Left renal cortex interstitium (tissue), 4 donors: ENCODE measurements at places on chromosomes 6 and 20.
A peak's percentile ranks its signal among the peaks of the same experiment; 100 is the strongest.

- DNase-seq, result no peak
These were observed 65.1 kb upstream of the PLEKHG1 start for GRCh38 chr6:150534553-150534952.

DNA sequence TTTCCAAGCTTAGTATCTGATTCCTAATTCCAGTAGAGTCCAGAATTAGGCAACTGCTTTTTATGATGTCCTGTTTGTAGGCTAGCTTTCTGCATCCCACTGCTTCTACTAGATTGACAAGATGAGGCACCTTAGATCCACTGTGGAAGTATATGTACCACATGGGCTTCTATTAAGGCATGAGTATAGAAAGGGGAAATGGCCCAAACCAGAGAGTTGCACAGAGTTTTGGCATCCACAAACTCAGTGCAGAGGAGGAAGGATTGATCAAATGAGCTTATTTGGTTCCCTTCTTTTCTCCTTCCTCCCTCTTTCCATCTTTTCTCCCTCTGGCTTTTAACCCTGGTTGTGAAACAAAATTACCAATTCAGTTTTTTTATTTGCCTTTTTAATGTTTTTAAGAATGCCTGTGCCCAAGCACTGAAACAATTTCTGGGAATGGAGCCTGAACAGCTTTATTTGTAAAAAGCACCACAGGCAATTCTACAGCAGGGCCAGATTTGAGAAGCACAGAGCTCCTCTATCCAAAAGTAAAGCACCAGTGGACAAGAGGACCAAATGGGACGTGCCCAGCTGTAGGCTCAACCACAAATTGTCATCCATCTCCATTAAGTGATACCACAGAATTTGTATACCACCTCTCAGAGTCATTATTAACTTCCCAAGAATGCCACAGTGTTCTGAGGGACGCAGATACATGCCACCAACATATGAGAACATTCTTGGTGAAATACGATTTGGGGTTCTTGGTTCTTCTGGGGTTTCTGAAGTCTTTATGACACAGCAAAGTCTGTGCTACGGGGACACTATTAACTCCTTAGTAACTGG lies 969.1 kb downstream of the KIF16B start:
- no peak for DNase-seq

- no peak for DNase-seq
These were observed 949 bp downstream of the TXLNB start for GRCh38 chr6:139290787-139291311.

GRCh38 chr6:168147205-168147738 lies 68.3 kb upstream of the FRMD1 start:
- DNase-seq, result no peak

- DNase-seq, result no peak
These were observed 465.0 kb upstream of the HSF2 start for GRCh38 chr6:121934451-121934850.

- no peak for DNase-seq
These were observed 50.5 kb upstream of the SCAF8 start for GRCh38 chr6:154682633-154683125.

DNA sequence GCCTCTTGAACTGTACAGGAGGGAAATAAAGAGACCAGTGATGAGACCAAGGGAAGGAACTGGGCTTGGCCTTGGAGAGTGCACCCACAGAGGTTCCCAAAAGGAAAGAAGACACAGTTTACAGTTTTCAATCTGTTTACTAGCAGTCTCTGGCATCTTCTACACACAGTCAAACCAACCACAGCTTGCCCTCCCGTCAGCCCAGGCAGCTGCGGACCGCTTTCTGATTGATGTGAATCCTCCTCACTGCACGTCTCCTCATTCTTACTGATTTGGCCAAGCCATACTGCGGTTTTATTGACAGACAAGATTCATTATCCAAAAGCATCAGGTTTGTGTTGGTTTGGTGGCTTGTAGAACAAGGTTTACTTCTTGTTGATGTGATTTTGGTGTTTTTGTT lies 104.5 kb upstream of the ASF1A start:
- no peak for DNase-seq

DNA sequence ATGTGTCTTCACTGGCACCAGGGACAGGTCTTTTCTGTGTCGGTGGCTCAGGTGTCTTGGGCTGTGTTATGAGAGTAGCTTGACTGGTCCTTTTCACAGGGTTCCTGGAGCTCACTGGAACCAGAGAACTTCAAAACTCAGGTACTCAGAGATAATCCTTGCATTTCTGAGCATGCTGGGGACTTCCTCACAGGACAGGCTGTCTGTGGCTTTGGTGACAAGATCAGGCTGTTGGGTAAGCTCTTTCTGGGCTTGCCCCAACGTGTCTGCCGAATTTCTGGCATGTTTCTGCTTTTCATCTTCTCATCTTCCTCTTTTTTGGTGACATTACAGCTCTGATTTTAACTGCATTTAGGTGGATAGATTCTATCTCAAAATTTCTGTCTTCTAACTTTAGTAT lies 270.0 kb downstream of the CDH26 start:
- no peak for DNase-seq

DNA sequence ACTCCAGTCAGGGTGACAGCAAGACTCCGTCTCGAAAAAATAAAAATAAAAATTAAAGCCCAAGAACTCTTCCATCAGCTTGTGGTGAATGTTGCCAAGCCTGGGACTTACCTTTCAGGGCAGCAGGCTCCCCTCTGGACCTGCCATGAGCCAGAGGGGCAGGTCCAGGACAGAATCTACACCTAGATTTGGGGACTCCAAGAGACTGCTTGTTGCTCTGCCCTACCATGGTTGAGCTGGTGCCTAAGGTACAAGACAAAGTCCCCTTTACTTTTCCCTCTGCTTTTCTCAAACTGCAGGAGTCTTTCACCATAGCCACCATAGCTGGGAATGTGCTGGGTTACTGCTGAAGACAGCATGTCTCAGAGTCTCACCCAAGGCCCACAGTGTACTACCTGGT lies 9.2 kb downstream of the C6orf15 start:
- DNase-seq, result no peak

DNA sequence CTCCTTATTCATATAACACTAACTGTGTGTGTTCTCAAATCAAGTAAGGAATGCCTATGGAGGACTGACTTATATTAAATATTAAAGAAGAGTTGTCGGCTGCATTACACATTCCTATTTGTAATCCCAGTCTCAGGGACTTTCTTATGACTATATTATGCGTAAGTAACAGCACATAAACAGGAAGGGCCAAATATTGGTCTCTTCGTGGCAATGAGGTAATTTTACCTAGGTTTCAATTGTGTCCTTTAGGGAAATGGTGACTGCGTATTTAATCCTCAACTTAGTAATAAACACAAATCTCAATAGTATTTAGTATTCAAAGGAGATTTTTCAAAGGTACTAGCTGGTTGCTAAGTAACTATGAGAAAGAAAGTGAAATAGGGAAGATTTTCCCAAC lies 22.8 kb upstream of the EPM2A start:
- DNase-seq, result no peak

GRCh38 chr20:34883087-34883688 lies 6.8 kb downstream of the ACSS2 start:
- DNase-seq, result no peak

GRCh38 chr6:22828179-22829062 lies 259.1 kb downstream of the HDGFL1 start:
- peak; percentile 79 for DNase-seq

- DNase-seq, result no peak
These were observed 72.4 kb downstream of the BACH2 start for GRCh38 chr6:90224196-90224595.

GRCh38 chr6:37170273-37171200 lies 585 bp downstream of the PIM1 start:
- DNase-seq, result peak; percentile 41

DNA sequence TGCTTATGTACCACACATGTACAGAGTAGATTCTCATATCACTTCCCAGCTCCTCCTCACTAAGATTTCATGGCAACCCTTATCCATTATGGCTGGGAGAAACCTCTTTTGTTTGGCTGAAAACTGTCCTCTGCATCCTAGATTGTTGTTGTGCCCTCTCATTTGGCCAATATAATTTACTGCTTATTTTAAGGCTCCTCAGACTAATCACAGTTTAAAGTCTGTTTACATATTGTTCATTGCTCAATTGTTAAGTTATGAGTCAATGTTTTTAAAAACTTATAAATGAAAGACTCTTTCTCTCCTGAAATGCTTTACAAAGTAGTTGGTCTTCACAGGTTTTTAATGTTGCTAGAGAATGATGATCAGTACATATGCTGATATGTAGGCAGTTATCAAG lies 57.3 kb downstream of the FAM83B start:
- no peak for DNase-seq

- no peak for DNase-seq
These were observed 11.0 kb downstream of the TBPL1 start for GRCh38 chr6:133964052-133964451.

GRCh38 chr20:7691647-7692269 lies 248.5 kb downstream of the HAO1 start:
- DNase-seq, result no peak

DNA sequence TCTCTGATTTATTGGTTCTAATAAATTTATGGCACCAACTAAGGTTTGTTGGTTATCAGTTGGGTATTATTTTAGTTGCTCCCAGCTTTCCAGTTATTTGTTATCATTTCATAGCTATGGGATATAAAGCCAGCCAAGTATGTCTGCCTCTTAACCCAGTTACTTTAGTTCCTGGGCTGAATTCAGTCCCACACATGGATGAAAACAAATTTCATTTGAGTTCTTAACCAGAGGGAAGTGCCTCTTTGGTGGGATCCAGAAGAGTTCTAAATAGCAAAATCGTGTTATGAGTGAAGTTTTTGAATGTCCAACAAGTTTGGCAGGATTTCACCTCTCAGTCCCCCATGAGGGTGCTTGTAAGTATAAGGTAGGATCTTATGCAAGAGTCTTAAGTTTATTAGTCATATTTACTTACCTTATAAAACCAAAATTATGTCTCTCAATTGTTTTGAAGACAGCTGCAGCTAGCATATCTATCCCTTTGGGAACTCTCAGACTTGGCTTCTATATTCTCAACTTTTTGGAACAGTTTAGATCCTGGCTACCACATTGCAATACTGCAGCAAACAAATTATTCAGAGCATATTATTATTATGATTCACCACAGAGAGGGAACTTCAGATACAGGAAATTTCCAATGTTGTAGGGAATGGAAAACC lies 683.6 kb downstream of the BCKDHB start:
- no peak for DNase-seq

GRCh38 chr6:136969433-136969832 lies 47.3 kb downstream of the SLC35D3 start:
- no peak for DNase-seq

- no peak for DNase-seq
These were observed 107.9 kb upstream of the MLIP start for GRCh38 chr6:54003316-54003715.
